ENCODE measurements at places on chromosomes 6 and 20. TPM values are rescaled to one million over a fixed set of nuclear protein-coding genes. Genes with fewer than 3 reads are reported as not detected.

The LRFN2 gene
- total RNA-seq: 0.08 TPM

The SRSF12 gene
- not detected for total RNA-seq

The HSPA12B gene
- not detected for total RNA-seq

The PPP1R3G gene
- total RNA-seq: 0.05 TPM

The SRPK1 gene
- 65.9 TPM for total RNA-seq

The LIN28B gene
- total RNA-seq: not detected

The APOM gene
- total RNA-seq: 4.5 TPM

The DCBLD1 gene
- total RNA-seq: 3.7 TPM

The SMLR1 gene
- not detected for total RNA-seq

The DDAH2 gene
- 13.3 TPM for total RNA-seq

The TCEA2 gene
- 47.6 TPM for total RNA-seq

GRCh38 chr6:151239603-151240035 lies at the start of gene AKAP12:
Gene AKAP12, plus strand, starts transcription at chr6:151239967. Its CDS starts 596 bp downstream, at chr6:151240563.
- no peak for DNase-seq

GRCh38 chr6:17354700-17355403 lies 38.5 kb upstream of the CAP2 start:
- no peak for DNase-seq

GRCh38 chr6:138821519-138821918 lies 25.6 kb downstream of the ECT2L start:
- DNase-seq: no peak

- no peak for DNase-seq
Observed at GRCh38 chr6:39195792-39196385, 33.4 kb downstream of the KCNK5 start.

GRCh38 chr20:7392542-7393206 lies 547.6 kb downstream of the HAO1 start:
- no peak for DNase-seq

DNA sequence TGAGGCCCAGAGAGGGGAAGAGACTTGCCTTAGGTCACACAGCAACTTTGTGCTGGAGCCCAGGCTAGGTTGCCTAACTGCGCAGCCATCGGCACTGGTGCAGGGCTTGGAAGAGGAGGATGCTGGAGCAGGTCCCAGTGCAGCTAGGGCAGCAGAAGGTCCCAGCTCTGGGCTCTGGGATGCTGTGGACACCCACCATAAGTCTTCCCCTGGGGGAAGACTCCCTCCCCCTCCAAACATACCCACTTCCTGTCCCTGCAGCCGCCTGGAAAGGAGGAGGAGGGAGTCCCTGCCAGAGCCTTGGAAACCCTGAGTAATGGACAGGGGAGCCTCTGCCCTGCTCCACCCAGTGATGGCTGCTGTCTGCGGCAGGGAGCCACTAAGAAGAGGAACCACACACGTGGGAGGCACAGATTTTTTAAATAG lies 93.6 kb downstream of the NCR2 start:
- DNase-seq: no peak

DNA sequence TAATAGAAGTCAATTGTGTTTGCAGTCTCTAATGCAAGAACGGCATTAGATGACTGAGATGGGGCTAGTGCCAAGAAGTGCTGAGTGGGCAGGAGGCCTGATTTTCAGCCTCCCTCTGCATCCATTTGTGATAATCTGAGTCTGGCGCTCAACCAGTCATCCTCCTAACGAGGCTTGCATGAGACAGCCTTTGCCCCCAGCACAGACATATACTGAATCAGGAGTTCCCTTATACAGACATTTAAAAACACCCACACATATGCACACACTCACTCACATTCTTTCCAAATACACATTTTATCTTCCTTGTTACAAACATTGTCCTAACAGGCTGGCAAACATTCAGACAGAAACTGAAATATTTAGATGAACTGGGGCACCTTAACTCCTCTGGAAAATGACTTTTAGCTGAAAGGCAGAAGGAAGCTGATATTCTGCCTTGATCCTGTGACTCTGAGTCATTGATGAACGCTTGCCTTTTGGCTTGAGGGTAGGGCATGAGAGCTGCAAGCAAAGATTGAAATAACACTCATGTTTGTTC lies 562.3 kb downstream of the DHX35 start:
- no peak for DNase-seq

DNA sequence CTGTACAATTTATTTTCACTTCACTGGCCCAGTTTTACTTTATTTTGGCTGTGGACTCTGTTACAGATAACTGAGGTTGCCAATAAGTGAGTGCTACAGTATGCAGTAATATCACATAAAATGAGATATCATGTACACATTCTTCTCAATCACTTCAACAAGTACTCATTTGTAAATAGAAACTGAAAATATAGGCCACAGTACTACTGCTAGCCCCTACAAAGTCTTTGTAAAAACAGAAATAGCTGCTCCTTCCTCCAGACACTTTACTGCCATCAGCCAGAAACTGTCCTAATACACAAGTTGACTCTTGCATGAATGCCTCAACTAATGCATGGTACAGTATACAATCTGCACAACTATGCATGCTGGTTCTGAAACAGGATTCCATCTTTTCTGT lies 9.2 kb downstream of the DTNBP1 start:
- no peak for DNase-seq

DNA sequence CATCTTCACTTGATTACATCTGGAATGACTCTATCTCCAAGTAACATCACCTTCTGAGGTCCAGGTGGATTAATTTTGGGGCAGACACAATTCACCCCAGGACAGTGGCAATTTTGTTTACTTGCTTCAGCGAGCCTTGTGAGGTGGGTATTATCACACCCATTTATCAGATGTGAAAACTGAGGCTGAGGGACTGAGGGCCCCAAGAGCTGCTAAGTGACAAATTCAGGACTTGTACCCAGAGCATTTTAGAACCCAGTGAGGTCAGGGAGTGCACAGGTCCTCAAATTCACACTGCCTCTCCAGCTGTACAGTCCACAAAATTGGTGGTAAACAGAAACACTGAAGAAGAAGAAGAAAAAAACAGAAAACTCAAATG lies 125.2 kb upstream of the PMEPA1 start:
- no peak for DNase-seq

DNA sequence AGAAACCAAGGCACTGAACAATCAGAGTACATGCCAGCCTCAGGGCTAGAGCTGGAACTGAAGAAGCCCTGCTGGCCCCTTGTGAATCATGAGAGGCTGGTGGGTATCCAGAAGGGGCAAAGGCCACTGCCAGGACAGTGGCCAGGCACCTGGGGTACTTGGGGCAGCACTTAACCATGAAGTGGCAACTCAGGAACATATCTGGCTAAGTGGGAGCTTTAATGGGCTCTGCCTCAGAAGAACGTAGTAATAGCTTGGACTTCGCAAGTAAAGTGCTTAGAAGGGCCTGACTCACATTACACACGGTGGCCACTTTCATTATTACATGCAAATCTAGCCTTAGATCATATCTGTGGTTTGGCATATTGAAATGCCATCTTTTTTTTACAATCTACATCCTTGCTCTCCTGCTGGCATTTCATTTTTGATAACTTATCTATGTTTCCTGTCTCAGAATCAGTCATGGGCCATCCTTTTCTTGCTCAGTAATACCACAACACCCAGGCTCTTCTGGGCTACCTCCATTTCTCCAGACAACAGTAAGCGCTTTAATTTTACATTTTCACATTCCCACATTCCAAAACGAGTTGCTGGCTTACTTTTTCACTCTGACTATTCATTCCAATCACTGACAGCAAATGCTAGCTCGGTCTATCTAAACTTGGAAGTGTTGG lies 21.6 kb downstream of the NAPB start:
- no peak for DNase-seq

- no peak for DNase-seq
Observed at GRCh38 chr6:136415351-136416007, 125.8 kb upstream of the BCLAF1 start.

DNA sequence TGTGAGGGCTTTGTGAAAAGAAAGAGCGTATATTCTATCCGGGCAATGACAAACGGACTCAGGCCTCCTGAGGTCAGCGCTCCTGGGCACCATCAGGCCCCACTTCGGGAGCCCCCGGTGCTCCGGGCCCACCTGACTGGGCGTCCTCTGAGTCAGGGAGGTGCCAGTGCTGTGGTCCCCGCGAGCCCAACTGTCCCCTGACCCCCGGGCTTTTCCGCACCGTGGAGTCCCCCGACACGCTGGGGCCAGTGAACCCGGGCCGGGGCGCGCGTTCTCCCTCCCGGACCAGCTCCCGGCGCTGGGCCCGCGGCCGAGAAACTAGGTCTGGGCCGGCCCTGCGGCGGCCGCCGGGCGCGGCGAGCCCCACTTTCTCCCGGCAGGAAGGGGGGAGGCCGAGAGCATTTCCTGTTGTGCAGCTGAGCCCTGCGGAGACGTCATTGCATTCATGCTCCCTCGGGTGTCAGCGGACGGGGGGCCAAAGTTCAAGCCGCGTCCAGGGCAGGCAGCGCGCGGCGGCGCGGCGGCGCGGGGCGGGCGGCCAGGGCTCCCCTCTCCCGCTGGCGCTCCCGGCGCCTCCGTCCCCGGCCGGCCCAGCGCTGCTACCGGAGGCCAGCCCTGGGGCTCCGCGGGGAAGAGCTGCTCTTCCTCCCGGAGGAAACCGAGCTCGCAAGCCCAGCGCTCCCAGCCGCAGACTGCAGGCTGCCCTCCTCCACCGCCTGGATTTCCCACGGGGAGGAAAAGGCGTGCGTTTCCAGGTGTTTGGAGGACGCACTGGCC lies 18.3 kb downstream of the HIVEP2 start:
- DNase-seq: peak; percentile 85

Data from activated CD4-positive, alpha-beta T cell treated with anti-CD3 and anti-CD28 coated beads, Interleukin-2, amount 10 ng/mL, durations not matched to agents 7 days and 5 days (primary cell).